Activated effector memory CD4-positive, alpha-beta T cell treated with anti-CD3 and anti-CD28 coated beads, Interleukin-2, amount 50 U/mL, for 16 hours (primary cell): ENCODE measurements at places on chromosomes 2 and 18.

- DNase-seq = no peak
These were observed 47.7 kb downstream of the XRCC5 start for GRCh38 chr2:216156822-216157221.

- no peak for DNase-seq
These were observed 209.2 kb upstream of the DCC start for GRCh38 chr18:52130624-52131301.

DNA sequence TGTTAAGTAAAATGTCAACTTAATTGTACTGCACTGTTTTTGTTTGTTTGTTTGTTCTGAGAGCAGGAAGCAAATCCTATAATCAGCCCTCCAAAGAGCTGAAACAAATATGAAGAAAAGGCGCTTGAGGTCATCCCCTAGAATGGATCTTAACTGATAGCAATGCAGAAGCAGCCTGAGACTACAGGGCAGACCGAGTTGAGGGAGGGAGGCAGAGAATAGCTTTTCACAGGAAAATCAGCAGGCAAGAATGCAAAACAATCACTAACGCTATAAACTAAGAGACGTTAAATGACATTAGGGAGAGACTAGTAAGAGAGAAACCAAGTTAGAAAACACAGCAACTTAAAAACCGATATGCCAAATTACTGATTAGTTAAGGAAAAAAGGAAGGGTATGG is 37.2 kb downstream of the GALNT1 start:
- DNase-seq = no peak

GRCh38 chr2:201263779-201264178 is 3.4 kb downstream of the CASP8 start:
- peak; percentile 67 for DNase-seq

DNA sequence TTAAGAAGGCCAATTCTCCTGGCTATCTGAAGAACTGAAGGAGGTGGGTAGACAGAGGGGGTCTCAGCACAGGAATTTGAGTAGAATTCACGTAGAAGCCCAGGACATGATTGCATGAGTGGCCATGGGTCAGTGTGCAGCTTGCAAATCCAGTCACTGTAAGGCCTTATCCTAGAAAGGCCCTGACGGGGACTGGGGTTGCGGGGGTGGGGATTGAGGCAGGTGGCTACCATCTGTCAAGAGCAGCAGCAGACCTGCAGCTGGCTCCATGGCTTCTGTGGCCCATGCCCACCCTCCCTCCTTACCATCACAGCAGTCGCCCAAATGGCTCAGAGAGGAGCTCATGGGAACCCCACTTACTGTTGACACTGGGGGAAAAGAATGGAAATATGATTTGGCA is 34.6 kb upstream of the SLC14A1 start:
- no peak for DNase-seq

DNA sequence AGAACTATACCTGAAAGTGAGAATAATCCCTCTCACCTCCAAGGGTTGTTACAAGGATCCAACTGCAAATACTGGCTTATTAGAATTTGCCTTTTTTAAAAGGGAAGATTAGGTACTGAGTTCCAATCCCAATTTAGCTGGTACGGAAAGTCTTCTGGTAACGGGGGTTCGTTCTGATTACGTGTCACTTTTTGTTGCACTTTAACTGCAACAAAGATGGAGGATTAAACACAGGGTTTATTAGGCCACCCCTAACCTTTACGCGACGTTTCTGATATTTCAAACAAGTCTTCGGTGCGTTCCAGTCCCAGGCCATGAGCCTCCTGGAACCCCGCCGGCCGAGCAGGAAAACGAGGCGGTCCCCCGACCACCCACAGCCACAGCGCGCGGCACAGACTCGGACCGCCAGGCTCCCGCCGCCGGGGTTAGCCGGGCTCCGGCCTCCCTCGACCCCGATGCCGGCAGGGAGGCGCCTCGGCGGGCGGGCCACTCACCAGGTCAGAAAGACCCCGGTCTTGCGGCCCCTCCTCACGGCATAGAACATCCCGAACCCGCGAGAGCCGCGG is 411 bp downstream of the RNASEH1 start:
- no peak for DNase-seq

DNA sequence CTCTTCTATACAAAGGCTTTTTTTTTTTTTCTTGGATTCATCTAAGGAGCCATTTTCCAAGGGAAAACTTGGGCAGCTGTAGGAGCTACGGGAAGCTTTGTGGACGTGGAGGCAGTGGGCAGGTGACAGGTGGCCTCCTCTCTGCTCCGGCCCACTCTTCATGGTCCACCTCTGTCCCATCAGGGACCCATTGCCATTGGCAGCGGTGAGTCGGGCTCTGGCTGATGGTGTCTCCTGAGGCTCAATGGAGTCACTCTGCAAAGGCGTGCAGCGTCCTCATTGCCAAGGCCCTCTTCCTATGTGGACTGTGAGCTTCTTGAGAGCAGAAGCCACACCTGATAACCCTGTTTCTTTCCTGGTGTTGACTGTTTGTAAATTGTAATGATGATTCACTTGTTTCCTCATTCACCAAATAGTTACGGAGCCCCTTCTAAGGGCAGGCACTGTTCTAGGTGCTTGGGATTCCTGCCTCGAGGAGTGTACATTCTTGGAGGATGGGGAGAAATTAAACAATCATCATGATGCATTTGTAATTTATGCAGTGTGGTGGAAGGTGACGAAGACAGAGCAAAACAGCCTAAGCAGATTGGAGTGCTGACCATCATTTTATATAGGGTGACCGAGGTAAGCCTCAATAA is 240.3 kb upstream of the HS6ST1 start:
- DNase-seq = no peak

DNA sequence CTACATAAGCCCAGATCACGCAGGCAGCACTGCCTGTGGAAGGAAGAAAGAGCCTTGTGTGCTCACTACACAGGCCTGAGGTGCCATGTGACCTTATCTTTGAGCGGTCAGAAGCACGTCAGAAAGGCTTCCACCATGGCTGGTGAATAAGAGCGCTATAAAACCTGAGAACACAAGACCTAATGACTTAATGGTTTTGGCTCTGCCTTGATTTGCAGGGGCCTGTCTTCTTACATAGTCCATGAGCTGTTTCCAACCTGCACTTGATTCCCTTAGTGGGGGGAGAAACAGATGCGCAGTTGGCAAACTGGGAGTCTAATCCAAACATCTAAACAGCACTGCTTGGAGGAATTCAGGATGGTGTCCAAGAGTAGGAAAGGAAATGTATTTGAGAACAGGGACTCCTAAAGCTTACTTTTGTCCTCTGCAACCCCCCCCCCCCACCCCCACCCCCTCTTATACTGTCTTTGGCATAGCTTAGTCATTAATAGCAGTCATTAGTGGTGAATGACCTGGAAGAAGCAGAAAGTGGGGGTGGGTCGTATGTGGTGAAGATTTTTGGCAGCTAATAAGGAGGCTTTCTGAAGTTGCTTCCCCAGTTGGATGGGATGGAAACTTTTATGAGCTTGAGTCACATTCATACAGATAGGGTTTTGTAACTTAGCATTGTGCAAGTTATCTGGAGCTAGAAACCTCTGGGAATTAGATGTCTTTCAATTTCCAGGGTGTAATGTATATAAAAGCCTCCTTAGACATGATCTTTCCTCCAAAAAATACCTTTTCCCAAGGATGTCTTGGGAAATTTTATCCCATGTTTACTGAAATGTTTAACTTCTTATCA is 454.1 kb downstream of the MEIS1 start:
- DNase-seq = no peak

DNA sequence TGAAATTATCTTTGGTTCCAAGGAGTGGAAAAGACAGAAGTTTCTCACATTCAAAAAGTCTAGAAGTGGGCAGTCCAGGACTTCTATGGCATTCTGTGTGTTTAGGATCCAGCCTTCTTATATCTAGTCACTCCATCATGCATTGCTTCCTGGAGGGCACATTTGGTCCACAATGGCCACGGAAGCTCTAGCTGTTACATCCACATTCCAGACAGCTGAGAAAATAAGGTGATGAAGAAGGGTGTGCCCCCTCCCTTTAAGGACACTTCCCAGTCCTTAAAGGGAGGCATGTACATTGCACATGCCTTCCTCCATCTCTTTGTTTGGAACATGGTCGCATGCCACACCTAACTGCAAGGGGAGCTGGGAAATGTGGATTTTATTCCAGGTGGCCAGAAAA is 59.9 kb upstream of the BZW1 start:
- DNase-seq = no peak

- no peak for DNase-seq
These were observed 24.3 kb upstream of the PSME4 start for GRCh38 chr2:53994818-53995808.

- DNase-seq = peak; percentile 42
These were observed 26.8 kb upstream of the SPATA3 start for GRCh38 chr2:230968921-230969658.

DNA sequence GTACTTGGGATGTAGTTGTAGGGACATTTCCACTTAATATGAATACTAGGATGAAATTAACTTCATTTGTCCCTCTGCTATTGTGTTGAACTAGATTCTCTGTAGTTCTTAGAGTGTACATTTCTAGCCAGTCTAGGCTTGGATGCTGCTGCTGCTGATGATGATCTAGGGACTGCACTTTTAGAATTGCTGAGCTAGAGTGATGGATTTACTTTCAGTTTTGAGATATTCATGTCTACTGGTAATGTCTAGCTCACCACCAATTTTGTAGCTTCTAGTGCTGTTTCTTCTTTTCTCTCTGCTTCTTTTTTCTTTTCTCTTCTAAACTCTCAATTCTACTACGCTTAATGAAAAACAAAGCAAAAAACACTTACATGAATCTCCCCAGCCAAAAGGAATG is 49.4 kb downstream of the MRPS9 start:
- no peak for DNase-seq

- DNase-seq = no peak
These were observed 145.0 kb downstream of the NAPG start for GRCh38 chr18:10670856-10671255.

DNA sequence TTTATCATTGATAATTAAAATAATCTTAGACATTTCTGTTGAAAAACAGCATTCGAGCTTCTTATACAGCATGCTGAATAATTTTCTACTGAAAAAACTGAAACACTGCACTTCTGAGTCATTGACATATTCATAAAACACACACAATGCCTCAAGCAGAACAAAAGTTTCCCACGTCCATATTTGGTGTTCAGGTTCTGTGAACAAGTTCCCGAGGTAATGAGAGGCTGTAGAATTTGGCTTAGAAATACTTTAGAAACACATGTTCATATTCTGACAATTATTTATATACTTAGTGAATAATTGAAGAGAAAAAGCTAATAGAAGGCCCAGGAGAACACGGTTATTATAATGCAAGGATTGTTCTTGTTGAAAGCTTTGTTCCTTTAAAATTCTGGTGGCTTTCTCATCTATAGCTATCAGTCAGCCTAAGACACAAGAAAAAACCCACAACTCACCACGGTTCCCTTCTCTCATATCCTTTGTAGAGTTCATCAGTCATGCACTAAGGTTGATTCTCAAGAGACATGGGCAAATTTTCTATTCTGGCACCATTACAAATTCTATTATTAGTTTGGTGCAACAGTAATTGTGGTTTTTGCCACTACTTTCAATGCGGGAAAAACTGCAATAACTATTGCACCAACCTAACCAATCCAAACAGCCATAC is 194.4 kb downstream of the TMX3 start:
- DNase-seq = no peak
